ENCODE measurements at places on chromosomes 6 and 20.
A peak's percentile ranks its signal among the peaks of the same experiment; 100 is the strongest.

GRCh38 chr6:32168807-32169591 is 4.6 kb downstream of the EGFL8 start:
- DNase-seq: no peak

- no peak for DNase-seq
These were observed 132.4 kb downstream of the DNAH8 start for GRCh38 chr6:38847497-38847896.

DNA sequence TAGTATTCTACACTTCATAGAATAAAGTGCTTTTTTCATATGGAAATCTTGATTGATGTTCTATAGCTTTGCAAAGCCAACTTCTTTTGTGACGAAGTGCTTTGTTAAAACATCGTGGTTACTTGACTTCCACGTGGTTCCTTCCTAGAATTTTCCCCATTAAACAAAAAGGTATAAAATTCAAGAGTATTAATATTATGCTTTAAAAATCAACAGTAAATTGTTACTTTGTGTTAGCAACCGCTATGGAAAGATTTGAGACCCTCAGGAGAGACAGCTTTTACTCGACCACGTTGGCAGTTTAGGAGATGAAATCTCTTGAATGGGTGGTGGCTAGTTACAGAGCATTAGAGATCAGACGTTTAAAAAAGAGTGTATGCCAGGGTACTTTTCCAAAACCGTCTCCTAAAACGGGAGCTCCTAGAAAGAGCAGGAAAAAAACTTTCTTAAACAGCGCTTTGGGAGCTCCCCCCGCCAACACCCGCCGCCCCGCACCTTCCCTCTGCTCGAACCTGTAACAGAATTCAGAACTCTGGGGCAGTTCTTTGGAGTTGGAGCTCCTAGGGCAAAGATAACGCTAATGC is 920 bp downstream of the GJA1 start:
- no peak for DNase-seq

GRCh38 chr20:18926965-18927364 is 113.4 kb downstream of the SCP2D1 start:
- no peak for DNase-seq

DNA sequence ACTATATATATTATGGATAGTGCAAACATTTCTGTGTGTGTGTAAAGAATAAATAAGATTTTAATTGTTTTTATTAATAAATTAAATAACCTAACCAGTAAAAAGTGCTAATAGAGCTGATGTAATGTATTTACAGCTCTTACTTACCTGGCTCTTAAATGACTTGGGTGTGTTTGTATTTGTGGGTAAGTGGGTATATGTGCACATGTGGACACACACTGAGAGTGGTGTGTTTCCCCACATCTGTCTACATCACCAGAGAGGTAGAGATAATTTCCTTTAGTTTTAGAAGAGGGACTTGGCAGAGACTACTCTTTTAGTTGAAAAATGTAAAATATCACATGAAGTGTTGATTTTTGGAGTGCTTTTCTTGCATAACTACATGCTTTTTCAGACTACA is 76.0 kb downstream of the UST start:
- no peak for DNase-seq

- DNase-seq: no peak
These were observed 117.6 kb downstream of the EPB41L2 start for GRCh38 chr6:130945401-130945919.

DNA sequence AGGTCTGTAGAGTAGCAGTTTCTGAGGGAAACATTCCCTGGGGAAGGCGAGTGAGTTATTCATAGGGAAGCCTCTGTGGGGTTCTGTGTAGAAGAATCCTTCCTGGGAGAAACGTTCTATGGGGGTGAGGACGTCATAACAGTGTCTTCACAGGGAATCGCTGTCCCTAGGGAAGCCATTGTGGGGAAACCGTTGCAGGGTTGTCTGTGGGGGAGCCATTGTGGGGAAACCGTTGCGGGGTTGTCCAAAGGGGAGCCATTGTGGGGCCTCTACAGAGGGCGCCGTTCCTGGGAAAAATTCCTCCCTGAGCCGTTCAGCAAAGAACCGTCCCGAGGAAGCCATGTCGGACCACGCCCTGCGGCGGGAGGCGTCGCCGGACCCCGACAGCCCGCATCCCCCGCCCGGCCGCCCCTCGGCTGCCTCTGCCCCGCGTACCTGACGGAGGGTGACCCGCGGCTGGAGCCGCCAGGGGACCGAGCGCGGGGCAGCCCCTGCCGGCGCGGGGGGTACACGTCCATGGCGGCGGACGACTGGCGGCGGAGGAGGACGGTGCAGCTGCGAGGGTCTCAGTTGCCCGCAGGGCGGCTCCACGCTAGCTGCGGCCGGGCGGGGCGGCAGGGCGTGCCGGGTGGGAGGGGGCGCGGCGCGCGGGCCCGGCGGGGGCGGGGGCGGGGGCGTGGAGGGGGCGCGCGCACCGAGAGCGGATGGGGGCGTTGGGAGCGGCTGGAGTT is at the start of gene DNAAF9:
Gene DNAAF9 (minus strand): TSS at position 630 of the 731 bp plus-strand sequence. CDS start 112 bp downstream, at position 518.
- no peak for DNase-seq

GRCh38 chr20:62025832-62026563 is 39.7 kb downstream of the TAF4 start:
- DNase-seq: no peak

DNA sequence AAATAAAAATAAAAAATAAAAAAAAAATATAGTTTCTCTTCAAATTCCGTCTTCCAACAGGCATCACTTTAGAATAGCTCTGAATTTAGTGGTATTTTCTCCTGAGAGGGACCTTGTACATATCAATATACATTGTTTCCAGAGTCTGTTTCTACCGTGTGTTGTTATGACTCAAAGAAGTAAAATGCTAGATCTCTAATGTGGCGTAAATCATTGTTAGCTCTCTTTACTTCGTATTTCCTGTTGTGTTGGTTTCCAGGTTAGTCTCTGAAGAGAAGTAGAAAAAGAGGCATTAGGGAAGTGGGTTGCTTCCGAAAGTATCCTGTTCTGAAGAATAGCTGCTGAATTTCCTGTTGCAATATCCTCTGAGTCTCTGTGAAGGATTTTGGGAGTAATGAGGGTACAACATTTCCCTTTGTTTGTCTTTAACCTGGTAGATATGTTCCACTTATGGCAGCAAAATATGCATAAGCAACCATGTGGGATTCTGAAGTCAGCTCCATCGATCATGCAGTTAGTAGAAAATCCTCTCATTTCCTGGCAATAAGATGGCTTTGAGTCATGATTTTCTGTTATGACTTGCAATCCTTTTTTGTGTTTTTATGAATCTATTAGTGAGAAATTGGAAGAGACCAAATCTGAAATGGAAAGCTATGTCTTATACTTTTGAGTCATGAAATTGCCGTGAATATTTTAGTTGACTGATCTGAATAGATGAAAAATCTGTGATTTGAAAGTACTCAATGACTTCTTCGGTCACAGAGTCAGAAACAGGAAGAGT is 42.0 kb upstream of the MCHR2 start:
- no peak for DNase-seq

GRCh38 chr6:106885679-106886078 is 88.8 kb downstream of the CD24 start:
- DNase-seq: peak; percentile 53

DNA sequence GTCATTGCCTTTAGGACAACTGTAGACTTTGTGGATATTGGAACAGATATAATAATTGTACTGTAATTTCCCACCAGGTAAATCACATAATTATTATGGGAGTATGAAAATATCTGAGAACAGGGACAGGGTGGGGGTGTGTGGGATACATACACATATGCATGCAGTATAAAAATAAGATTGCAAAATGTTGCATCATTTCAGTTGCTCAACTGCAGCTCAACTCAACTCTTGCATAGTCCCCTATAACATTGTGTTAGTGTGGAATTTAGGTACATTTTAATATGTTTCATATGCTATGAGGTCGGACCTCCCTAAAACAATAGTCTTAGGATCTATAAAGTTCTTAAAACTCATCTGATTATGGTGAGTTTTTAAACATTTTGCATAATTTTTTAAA is 275.0 kb upstream of the FLRT3 start:
- no peak for DNase-seq

DNA sequence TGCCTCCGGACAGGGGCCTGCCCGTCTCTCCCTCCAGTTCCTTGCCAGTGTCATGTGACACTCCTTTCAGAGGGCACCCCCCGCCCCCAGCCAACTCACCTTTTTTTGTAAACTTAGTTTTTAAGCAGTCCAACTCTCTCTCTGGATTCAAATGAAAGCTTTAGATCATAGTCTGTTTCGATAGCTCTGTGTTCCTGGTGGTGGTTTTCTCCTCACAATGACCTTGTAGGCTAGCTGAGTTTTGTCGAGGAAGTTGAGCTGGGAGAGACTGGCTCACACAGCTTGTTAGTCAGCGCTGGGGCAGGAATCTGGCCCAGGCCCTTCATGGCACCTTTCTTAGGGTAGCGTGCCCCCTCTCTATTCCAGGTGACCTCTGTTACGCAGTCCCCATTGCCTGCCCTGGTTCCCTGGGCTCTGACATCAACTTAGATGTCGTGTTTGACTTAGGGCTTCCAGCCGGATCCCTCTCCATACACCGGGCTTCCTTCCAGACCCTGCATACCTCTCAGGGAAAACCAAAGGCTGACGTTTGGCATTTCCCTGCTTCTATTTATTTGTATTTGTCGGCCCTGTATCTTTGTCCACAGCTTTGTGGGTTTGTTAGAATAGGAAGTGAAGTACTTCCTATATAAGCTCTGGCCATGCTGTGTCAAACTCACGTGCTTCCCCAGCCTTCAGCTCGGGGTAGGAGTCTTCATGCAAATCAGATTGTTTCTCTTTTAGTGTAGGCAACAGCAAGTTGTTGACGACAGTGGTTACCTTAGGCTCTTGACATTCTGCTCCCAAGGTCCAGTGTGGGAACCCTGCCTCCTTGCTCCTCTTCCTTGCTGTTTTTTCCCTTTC is 12.7 kb downstream of the IGF2R start:
- no peak for DNase-seq
